ENCODE measurements at places on chromosomes 3 and 15. TPM values are rescaled to one million over a fixed set of nuclear protein-coding genes. Genes with fewer than 3 reads are reported as not detected.

THRB gene
- total RNA-seq, result 25.1 TPM

ARHGEF26 gene
- 8.6 TPM for total RNA-seq

FEZF2 gene
- not detected for total RNA-seq

KNG1 gene
- total RNA-seq, result 1.6 TPM

SLC25A20 gene
- total RNA-seq, result 83.8 TPM

MUC20 gene
- total RNA-seq, result 321 TPM

TMEM158 gene
- total RNA-seq, result 23.9 TPM

ITIH4 gene
- total RNA-seq, result 0.60 TPM

GABRG3 gene
- total RNA-seq, result not detected

PARP15 gene
- 1.2 TPM for total RNA-seq

PRR23E gene
- not detected for total RNA-seq

ACP3 gene
- 22.7 TPM for total RNA-seq

CFAP161 gene
- total RNA-seq, result not detected

- peak; percentile 27 for DNase-seq
Measured at GRCh38 chr3:127820826-127821313, 1.4 kb downstream of the MGLL start.

DNA sequence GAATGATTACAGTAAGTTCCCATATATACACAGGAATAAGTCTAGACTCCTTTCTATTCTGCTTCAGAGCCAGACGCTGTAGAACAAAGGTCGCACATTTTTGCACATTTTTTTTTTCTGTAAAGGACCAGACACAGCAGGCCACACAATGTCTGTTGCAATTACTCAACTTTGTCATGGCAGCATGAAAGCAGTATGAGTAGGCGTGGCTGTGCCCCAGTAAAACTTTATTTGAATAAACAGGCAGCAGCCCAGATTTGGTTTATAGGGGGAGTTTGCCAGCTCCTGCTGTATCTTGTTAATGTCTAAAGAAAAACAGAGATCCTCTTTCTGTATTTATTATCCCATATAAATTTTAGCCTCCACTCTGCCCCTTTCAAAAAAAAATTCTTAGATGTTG, 708.3 kb downstream of the FHIT start:
- no peak for DNase-seq

DNA sequence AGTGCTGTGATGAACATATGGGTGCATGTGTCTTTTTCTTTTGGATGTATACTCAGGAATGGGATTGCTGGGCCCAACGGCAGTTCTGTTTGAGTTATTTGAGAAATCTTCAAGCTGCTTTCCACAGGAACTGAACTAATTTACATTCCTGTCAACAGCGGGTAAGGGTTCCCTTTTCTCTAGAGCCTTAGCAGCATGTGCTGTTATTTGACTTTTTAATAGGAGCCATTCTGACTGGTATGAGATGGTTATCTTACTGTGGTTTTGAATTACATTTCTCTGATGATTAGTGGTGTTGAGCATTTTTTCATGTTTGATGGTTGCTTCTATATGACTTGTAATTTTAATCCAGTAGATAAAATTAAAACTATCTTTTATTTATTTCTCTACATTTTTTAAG, 1168.6 kb upstream of the ALCAM start:
- DNase-seq, result no peak

GRCh38 chr3:148528024-148528423, 169.7 kb upstream of the AGTR1 start:
- no peak for DNase-seq

GRCh38 chr3:150906461-150906860, 1.2 kb upstream of the MINDY4B start:
- DNase-seq, result no peak

DNA sequence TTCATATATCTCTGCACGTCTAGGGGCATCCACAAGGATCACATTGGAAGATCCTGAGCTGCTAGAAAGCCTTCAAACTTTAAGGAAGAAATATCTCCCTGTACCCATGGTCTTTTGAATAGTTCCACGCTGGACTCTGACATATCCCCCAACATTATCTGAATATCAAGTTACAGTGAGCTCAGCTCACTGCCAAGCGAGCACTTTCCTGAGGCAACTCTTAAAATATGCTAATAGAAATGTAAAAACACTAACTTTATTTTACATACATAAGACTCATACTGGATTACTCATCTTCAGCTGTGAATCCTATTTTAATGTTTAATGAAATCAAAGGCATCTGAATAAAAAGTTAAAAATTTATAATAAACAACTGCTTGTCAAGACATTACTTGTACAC, 420.2 kb upstream of the CCDC54 start:
- no peak for DNase-seq

GRCh38 chr3:184336547-184337398, 627 bp upstream of the FAM131A start:
- no peak for DNase-seq

DNA sequence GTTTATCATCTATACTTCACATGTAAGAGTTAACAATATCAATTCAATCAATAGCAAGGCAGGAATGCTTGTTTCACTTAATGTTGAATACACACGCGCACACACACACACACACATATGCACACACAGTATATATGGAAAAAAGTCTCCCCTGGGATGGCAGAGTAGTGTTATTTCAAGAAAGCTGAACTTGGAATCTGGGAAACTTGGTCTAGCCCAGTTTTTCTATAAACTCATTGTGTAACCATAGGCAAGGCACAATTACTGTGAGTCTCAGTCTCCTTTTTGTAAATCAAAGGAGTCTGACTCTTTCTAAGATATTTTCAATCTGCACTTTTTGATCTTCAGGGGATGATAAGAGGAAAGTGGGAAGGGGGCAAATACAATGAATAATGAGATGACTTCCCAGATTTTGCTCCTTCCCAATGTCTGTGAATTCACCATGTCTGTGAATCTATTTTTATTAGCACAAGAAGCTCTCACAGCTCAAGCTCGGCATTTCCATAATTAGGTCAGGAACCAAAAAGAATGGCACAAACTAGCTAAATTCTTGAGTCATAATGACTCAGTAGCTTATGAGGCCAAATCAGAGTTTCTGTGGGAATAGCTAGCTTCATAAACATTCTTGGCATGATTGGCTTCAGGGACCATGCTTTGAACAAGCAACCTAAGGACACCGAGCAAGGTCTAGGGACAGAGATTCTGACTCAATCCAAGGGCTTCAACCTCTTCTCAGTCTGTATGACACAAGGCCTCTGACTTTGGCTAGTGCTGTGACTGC, 227.4 kb upstream of the DCBLD2 start:
- DNase-seq, result no peak

DNA sequence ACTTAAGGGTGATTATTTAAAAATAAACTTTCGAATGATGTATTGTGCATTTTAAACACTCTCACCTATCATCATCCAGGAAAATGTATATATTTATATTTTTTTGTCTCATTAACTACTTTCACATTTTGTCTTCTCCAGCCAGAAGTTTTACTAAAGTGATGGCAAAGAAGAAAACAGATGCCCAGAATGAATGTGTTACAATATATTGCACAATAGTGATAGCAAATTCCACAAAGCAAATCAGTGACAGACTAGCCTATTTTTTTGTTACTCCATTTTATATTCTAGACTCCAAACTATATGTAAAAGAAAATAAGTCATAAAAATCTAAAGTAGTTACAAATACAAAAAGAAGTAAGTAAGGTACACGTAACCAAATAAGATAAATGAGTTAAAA, 414.7 kb downstream of the EPHA3 start:
- no peak for DNase-seq

GRCh38 chr3:79015854-79016253, 751.9 kb downstream of the ROBO1 start:
- DNase-seq, result no peak

GRCh38 chr3:112606098-112606497, 34.8 kb downstream of the CCDC80 start:
- DNase-seq, result no peak

DNA sequence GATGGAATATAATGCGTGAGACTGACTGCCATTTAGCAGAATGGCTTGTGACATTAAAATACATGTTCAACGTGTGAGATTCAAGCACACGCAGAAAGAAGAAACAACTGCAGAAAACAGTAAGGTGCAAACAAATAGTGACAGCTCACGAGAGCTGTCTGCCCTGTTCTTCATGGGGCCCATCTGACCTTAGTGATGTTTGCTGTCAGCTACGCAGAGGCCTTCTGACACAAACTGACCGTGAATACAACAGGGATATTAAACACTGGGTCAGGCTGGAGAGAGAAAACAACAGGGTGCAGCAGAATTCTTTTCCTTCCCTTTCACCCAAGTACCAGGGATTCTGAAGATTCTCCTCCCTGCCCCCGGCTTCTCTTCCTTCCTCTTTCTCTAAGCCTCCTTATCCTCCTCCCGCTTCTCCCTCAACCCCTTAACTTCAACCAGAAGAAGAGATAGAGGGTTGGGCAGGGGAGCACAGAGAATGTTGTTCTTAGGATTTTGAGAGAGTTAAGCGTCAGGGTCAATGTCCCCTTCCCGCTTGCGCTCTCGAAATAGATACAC, 2.1 kb downstream of the TNFAIP8L3 start:
- no peak for DNase-seq

DNA sequence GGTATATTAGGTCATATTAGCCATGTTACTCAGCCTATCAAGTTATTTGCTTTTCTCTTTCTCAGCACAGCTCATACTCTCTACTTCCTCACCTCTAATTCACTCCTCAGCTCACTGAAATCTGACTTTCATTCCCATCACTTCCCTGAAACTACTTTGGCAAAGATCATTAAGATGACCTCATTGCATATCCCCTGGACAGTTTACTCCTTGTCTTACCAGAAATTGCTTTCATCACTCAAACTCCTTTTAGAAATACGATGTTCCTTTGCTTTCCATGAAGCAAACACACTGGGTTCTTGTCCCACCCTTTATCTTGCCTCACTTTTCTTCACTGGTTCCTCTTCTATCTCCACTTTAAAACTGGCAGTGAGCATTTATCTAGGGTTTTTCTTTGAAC, 354.4 kb downstream of the TUSC7 start:
- no peak for DNase-seq

- DNase-seq, result no peak
Measured at GRCh38 chr15:64883100-64883581, 28.6 kb upstream of the ANKDD1A start.

- no peak for DNase-seq
Measured at GRCh38 chr3:4984511-4984864, 5.3 kb downstream of the BHLHE40 start.

- no peak for DNase-seq
Measured at GRCh38 chr15:66454143-66454542, 43.4 kb downstream of the SNAPC5 start.

GRCh38 chr15:68055224-68055705, 1.1 kb downstream of the PIAS1 start:
- DNase-seq, result peak; percentile 30

All from transverse colon (tissue), 4 donors.